ENCODE measurements at places on chromosomes 11 and 22.

- peak; percentile 35 for DNase-seq
These were observed 34.3 kb downstream of the MTMR3 start for GRCh38 chr22:29917052-29917902.

GRCh38 chr11:65486570-65487466, 12.0 kb upstream of the MALAT1 start:
- no peak for DNase-seq

- DNase-seq: no peak
These were observed 597.2 kb downstream of the DLG2 start for GRCh38 chr11:85029964-85030363.

- no peak for DNase-seq
These were observed 71.5 kb downstream of the FAT3 start for GRCh38 chr11:92296138-92296515.

DNA sequence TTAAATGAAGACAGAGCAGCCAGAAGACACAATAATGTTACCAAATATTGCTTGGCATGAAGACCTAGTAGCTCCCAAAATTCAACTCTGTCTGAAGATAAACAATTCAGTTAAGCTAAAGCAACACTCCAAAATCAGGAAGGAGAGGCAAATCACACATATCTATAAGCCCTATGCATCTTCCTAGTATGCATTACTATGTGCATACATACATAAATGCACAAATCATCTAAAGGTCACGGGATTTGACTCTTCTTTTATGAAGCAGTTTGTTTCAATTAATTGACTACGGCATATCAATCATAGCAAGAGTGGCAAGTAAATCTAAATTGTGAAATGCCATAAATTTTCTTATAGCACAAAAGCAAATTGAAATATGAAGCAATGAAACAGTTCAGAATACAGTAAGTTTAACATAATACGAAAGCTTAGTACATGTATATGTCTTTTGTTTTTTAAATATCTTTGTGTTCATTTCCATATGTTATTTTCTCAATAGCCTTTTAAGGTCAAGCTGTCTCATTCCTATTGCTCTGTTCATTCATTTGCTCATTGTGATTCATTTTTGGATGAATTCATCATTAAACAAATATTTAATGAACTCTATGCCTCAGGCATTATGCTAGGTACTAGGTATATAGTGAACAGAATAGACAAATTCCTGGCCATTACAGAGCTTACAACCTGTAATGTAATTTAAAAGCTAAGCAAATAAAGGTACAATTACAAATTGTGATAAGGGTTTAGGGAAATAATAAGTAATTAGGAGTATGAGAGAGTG, 540.5 kb downstream of the DLG2 start:
- DNase-seq: no peak

- no peak for DNase-seq
These were observed 110.1 kb upstream of the LUZP2 start for GRCh38 chr11:24386546-24387397.

GRCh38 chr22:45802054-45802453, 130.4 kb downstream of the ATXN10 start:
- no peak for DNase-seq

DNA sequence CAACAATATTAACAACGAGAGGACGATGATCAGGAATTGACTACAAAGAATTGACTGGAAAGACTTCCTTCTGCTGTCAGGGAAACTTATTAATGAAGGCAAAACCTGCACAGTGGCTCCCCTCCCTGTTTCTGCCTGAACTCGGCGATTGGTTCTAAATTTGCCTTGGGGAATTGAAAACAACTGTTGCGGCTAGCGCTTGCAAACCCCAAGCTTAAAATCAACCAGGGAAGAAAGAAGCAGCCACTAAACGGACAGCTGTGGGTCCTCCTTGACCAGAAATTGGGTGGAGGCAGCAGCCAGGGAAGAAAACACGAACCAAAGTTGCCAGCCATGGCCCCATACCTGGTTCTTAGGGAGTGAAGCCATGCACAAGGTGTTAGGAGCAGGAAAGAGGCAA, 383.5 kb upstream of the CADM1 start:
- no peak for DNase-seq

GRCh38 chr11:72326151-72326848, 82.3 kb upstream of the PHOX2A start:
- no peak for DNase-seq

DNA sequence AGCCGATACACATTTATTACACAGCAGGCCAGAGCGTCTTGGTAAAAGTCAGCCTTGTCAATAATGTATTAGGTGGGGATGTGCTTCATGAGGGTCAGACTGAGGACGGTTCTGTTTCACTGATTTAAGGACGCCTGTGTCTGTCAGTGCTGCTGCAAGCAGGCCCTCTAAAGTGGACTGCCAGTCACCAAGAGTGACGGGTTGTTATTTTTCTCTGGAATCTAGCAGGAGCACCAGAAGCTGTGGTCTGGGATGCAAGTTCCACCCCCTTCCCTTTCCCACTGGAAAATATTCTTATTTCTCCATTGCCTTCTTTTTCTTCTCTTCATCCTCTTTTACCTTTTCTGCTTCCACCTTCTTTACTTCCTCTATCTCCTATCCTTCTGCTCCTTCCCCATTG, 191.2 kb upstream of the NCAM1 start:
- DNase-seq: no peak

DNA sequence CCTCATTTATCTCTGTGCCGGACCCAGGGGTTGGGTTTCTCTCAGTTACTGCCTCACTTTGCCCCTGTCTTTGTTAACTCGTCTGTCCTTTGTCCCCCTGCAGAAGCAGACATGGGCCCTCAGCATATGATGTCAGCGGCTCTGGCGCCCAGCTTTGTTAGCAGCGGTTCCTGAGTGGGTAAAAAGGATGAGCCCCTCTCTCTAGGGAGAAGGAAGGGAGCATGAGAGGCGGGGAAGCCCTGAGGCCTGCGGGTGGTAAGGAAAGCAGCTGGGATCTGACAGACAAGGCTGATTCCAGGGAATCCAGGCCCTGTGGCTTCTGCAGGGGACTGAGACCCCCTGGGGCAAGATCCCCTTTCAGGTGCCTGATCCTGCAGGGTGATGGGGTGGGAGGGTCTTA, 51.7 kb downstream of the MCM5 start:
- no peak for DNase-seq

- no peak for DNase-seq
These were observed 64.3 kb upstream of the SHANK2 start for GRCh38 chr11:71316701-71317100.

DNA sequence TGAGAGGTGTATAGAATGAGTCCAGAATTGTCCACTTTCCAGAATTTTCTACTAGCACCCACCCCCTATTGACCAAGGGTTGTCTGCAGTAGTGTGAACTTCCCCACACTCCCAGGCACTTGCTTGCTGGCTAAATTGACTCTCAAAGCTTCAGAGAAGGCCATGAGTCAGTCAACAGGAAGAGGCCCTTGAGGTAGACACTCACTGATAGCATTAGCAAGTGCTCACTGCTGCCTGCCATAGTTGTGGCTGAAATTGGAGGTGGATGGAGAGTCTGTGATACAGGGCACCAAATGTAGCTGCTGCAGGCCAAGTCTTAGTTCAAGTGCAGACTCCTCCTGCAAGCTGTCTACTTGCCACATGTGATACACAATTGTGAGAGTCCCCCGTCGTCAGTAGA, 156.8 kb downstream of the SPON1 start:
- DNase-seq: no peak

DNA sequence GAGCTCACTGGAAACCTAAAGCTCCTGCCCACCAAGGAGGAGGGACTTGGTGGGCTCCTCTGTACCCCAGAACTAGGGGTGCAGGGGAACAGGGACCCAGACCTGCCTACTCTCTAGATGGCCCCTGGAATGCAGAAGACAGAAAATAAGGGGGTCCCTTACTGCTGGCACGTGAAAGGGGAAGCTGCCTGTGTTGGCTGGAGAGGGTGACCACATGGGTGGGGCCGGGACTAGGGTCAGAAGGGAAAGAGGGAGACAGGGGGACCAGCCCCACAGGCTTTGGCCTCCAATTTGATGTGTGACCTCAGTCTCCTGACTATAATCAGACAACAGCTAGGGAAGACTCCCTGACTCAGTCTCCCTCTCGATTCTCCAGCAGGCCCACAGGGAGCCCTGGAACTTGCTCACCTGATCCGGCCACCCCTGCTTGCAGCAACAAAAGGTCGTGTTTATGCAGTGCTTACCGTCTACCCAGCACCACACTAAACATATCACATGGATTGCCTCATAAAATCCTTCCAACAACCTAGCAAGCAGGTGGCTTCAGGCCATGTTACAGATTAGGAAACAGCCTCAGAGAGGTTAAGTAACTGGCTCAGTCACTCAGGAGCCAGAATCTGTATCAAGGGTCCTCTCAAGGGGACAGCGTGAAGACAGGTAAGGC, 10.2 kb downstream of the ARAP1 start:
- no peak for DNase-seq

GRCh38 chr11:9639099-9639498, 24.8 kb upstream of the SWAP70 start:
- no peak for DNase-seq

GRCh38 chr11:76677458-76677765, 6.9 kb upstream of the LRRC32 start:
- no peak for DNase-seq

DNA sequence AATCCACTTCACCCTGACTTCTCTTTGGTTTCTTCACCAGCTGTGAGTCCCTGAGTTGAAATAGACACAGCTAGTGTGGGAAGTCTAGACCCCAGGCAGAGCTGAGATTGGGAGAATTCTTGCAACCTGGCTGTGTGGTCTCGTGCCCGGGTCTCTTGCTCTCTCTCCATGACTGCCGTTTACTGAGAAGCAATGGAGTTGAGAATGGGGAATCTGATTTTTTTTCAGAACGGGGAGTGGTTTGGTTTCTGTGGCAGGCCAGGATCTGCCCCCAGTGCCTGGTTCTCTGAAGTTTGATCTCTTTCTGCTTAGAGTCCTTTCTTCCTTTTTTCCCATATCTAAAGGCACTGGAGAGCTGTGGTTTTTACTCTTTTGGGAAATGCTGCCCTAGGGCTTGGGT, 1.5 kb downstream of the SIDT2 start:
- DNase-seq: no peak

- DNase-seq: no peak
These were observed 144.1 kb downstream of the SHANK2 start for GRCh38 chr11:71108013-71108865.

GRCh38 chr11:67050139-67050538, 6.5 kb upstream of the RHOD start:
- no peak for DNase-seq

DNA sequence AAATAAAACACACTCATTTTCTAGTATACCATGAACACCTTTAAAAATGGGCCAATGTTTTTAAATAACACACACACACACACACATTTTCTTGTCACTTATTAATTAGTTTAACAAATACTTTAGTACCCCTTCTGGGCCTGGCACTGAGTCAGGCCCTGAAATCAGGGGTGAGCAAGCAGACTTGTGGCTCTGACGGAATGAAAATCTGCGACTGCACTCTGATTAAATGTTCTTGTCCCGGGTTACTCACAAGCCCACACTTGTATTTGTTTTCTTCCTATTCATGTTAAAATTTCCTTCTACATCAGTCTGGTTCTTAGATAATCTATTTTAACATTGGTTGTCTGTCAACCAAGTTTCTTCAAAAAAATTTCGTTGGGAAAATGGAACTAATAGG, 43.0 kb upstream of the PDGFD start:
- DNase-seq: no peak

DNA sequence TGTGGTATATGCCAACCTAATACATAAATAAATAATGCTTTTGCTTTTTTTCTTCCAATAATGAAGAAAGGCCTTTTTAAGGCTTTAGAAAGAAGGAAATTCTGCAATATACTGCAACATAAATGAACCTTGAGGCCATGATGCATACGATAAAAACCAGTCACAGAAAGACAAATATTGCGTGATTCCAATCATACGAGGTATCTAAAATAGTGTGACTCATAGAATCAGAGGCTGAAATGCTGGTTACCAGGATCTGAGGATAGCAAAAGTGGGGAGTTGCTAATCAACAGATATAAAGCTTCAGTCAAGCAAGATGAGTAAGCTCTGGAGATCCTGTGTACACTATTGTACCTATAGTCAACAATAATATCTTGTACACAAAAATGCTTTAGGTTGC, 24.2 kb downstream of the MS4A6A start:
- no peak for DNase-seq

- DNase-seq: no peak
These were observed 7.7 kb upstream of the GLYATL1B start for GRCh38 chr11:59078435-59078834.

- DNase-seq: no peak
These were observed 44.9 kb downstream of the PACSIN2 start for GRCh38 chr22:42970029-42970428.

GRCh38 chr11:112343368-112344039, 82.8 kb upstream of the PLET1 start:
- no peak for DNase-seq

- DNase-seq: no peak
These were observed 12.1 kb upstream of the RAC2 start for GRCh38 chr22:37256075-37256726.

DNA sequence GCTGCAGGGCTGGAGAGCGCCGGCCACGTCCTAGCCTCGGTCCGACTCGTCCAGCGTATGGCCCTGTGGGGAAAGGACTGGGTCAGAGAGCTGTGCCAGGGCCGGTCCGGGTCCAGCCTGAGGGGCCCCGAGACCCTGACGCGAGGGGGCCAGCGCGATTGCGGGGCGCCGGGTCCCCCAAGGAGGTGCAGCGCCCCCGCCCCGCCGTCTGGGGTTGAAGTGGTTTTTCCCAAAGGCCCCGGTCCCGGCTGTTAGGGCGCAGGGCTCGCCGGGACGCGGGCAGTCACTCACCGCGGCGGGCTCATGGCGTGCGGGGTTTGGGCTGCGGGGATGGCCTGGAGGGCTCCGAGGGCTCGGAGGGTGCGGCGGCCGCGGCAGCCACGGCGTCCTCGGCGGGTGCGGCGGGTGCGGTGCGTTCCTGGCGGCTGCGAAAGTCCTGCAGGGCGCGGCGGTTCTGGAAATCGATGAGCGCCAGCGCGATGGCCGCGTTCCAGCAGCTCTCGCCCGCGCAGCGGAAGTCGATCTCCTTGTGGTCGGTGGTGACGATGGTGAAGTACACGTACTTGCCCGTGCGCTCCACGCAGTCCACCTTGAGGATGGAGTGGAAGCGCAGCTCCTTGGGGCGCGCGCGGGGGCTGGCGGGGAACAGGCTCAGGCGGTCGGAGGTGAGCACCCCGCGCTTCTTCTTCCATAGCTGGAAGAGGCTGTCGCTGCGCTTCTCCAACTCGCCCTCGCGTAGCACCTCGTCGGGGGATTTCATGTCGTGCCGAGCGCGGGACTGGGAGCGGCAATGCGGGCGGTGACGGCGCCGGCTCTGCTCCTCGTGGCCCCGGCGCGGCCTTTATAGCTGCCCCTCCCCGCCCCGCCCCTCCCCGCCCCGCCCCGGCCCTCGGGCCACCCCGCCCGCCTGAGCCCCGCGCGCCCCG, at the start of gene PHLDA2:
Gene PHLDA2, minus strand, starts transcription at position 816 of the 926 bp plus-strand sequence. Its CDS starts 56 bp downstream, at position 760.
- DNase-seq: no peak

DNA sequence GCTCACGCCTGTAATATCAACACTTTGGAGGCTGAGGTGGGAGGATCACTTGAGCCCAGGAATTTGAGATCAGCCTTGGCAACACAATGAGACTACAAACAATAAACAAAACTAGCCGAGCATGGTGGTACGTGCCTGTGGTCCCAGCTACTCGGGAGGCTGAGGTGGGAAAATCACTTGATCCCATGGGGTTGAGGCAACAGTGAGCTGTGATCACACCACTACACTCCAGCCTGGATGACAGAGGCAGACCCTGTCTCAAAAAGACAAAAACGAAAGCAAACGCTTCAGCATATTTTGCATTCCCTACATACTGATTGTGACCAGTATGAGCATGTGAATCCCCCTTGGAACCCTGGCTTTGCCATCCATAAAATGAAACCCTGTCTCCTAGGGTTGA, 33.9 kb upstream of the MN1 start:
- peak; percentile 21 for DNase-seq

- no peak for DNase-seq
These were observed 130.7 kb upstream of the RCN1 start for GRCh38 chr11:31960126-31960525.

Measured in ovary (tissue), 10 donors.